Astrocyte (in vitro differentiated cells and primary cell): ENCODE measurements at places on chromosomes 3 and 15.

GRCh38 chr3:26647078-26647477, 24.5 kb downstream of the LRRC3B start:
- no peak for DNase-seq

DNA sequence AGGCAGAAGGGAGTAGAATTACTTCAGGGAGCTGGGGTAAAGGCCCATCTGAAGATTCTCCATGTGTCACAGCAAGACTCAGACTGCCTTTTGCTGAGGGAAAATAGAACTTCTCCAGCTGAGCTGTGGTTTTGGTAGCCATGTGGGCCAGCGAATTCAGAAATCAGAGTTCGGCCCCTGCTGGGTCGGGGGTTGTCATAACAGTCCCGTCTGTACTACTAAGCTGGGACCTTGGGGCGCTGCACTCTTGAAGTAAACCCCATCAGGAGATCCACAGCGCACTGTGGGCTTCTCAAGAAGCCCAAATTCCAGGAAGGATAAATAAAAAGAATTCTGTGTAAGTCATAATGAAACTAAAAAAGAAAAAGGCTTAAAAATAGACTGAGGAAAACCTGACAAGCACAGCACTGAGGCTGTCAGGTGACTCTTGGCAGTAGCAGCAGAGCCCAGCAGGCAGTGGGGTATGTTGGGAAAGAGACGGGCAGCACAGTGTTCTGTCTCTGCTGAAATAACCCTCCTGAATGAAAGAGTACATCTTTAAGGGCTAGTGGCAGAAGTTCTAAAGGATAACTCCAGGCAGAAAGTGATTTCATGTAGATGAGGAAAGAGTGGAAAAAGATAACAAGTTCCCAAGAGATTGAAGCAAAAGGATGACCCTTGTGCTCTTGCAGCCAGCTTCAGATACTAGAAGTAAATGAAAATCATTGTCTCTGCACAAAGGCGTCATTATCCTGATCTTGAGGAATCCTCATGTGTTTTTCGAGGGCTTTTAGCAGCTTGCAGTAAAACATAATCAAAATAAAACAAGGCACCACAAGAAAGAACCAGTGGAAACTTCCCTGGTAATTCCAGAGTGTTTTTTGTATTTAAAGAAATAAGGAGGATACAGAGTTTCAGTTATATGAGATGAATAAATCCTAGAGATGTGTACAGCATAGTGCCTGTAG, 74.5 kb downstream of the RAB7A start:
- no peak for DNase-seq

DNA sequence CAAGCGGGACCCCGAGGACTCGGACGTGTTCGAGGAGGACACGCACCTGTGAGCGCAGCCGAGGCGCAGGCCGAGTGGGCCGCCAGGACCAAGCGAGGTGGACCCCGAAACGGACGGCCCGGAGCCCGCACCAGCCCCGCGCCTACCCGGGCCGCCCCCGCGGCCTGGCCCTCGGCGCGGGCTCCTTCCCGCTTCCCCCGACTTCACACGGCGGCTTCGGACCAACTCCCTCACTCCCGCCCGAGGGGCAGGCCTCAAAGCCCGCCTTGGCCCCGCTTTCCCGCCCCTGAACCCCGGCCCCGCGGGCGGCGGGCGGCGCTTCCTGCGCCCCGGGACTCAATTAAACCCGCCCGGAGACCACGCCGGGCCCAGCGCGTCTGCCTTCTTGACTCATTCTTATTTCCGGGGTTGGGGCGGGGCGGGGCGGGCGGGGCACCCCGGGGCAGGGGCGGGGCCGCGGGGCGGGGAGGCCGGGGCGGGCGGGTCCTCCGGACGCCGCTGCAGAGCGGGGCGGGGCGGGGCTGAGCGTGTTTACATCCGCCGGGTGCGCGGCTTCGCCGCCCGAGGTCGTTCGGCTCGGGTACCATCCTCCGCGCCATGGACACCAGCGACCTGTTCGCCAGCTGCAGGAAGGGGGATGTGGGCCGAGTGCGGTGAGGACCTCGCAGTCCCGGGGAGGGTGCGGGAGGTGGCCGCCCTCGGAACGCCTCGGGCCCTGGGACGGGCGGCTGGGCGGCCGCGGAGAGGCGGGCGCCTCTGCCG, at the start of gene ABTB1:
Gene ABTB1 (plus strand): TSS at position 524 of the 762 bp plus-strand sequence. CDS start 74 bp downstream, at position 598.
- peak; percentile 35 for DNase-seq

DNA sequence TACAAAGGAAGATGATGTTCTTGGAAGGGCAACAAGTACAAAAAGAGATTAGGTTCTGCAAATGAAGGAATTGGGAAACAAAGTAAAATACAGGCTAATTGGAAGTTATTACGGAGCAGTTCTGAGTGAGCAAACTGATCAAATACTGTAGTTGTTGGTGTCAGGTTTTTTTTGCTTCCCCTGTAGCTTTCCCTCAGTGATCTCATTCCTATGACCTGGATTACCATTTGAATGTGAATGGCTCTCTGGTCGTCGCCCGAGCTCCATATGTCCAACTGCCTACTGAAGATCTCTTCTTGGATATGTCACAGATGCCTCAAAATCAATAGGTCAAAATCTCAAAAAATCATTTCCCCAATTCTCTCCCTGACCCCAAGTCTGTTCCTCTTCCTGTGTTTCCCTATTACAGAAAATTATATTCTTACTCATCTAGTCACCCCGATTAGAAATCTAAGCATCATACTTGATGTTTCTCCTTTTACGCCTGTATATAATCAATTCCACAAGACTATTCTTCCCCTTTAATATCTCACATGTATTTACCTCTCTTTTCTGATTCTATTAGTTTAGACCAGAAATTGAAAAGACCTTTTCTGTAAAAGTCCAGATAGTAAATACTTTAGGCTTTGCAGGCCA, 29.0 kb downstream of the GOLM2 start:
- no peak for DNase-seq

GRCh38 chr3:17307482-17307881, 422.7 kb downstream of the PLCL2 start:
- DNase-seq: no peak

DNA sequence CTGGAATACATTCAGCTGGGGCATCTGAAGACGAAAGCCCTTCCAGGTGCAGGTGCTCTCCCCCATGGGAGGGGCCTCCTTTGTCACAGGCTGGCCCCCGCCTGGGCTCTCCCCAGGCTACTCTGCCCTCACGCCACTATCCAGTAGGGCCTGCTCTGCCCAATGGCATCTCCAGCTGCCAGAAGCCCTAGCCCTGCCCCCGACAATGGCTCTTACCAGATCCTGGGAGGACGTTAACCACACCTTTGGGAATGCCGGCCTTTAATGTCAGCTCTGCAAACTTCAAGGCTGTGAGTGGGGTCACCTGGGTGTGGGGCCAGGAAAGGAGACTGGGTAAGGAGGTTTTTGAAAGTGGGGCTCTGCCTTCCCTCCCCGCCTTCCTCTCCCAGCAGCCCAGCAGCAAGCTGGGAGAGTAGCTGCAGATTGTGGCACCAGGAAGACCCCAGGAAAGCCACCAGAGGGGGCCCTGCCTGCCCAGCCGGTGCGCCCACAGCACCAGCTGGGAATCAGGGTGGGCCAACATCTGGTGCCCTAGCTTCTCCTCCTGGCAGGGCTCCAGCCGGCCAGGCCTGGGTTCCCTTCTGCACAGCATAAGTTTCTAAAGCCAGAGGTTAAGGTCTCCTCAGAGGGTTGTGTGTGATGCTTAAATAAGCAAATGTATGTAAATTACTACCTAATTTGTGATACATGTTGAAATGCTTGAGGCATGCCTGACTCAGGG, 40.4 kb upstream of the SLC41A3 start:
- no peak for DNase-seq

DNA sequence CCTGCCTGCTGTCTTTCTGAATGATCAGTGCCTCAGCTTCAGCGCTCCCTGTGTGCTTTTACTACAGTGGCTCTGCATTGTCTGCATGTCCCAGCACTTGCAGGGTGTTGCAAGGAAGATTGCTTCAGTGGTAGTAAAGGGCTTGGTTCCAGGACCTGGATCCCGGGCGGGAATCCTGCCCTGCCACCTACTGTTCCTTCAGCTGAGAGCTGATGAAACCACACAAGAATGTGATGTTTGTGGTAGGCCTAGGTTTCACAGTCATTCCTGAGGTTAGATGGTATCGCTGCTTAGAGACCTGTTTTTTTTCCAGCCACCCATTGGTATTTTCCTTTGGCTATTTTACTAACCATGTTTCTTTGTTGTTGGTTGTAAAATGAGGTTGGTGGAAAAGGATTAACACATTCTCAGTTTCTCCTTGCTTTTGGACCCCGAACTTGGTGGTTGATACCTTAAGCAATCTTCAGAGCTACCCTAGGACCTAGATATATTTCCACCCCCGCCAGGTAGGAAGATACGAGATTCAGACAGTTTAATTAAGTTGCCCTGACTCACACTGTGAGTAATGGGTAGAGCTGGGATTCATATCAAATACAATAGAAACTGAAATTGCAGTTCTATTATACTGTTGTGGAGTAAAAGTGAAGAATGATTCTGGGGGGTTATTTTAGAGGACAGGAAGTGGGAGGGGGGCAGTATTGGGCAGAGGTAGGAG, 11.4 kb downstream of the GPR87 start:
- peak; percentile 99 for DNase-seq

- DNase-seq: no peak
These were observed 93.5 kb downstream of the WDR72 start for GRCh38 chr15:53665930-53666329.

DNA sequence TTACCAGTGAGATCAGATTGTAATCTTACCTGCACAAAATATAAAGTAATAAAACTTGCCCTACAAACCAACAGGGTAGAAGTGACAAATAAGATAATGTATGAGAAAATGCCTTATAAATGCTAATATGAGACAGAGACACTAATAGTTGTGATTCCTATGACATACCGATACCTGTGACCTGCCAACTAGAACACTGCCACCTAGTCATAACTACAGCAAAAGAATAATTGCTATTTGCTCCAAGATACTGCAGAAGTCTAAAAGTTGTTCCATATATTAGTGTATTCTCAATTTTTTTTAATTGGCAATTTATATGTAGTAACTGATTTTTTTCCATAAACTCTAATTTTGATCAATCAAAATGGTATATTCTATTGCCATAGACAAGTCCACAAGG, 25.3 kb upstream of the GP5 start:
- no peak for DNase-seq

- no peak for DNase-seq
These were observed 77.8 kb upstream of the LPP start for GRCh38 chr3:188076176-188076575.

GRCh38 chr3:148914936-148915690, 50.0 kb downstream of the CPA3 start:
- no peak for DNase-seq

DNA sequence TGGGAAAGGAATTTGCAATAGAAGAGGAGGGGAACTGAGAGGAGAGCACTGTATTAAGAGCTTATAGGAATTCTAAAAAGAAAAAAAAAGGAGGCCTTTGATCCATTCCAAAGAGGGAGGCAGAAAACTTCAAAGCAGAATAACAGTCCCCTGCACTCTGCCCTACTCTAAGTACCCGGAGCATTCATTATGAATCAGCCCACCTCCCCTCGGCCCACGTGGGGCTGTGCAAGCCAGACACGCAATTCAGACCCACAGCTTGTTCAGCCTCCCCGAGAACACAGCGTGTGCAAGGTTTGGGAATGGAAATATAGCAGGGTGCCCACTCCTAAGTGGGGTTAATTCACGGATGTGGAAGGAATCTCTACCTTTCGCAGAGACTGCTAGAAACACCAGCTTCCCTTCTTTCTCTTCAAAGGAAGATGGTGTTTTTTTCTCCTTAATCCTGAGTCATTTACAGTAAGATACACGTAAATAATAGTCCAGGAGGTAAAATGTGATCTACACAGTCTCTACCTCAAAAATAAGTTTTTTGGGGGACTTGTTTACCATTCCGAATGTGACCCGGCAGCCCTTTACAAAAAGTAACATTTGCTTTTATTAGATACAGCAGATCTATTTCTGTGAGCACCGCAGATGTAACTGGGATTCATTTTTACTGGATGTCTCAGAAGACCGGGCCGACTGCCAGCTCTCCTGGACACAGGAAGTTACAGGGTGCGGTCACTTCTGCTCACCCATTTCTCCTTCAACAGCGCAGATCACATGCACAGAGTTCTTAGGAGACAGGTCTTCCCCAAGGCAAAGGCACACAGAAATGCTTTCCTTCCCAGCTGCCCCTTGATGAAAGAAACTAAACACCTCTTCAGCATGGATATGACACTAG, 768.5 kb upstream of the CFAP20DC start:
- peak; percentile 98 for DNase-seq

GRCh38 chr3:169264711-169265110, 398.8 kb downstream of the MECOM start:
- peak; percentile 47 for DNase-seq

- no peak for DNase-seq
These were observed 54.8 kb downstream of the CHCHD6 start for GRCh38 chr3:126758882-126759281.

GRCh38 chr3:147410526-147411237, 1.5 kb downstream of the ZIC1 start:
- peak; percentile 61 for DNase-seq

DNA sequence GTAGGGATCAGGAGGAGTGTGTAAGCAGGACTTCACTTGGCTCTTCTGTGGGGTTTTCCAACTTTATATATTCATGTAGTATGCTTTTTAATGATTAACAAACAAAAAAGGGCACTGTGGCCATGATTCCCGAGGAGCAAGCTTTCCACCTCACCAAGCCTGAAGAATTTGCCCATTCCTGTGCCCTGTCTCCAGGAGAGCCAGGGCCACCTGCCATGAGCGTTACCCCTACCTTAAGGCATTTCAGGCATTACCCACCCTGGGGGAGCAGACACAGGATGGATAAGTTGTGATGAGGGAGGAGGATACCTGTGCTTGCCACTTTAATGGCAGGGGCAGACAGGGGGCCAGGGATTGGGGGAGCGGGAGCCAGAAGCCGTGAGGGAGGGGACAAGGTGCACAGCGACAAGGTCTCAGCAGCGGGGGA, 3.0 kb downstream of the TRPM1 start:
- DNase-seq: no peak

- DNase-seq: peak; percentile 78
These were observed 11.7 kb downstream of the SLC25A36 start for GRCh38 chr3:140953028-140953960.

DNA sequence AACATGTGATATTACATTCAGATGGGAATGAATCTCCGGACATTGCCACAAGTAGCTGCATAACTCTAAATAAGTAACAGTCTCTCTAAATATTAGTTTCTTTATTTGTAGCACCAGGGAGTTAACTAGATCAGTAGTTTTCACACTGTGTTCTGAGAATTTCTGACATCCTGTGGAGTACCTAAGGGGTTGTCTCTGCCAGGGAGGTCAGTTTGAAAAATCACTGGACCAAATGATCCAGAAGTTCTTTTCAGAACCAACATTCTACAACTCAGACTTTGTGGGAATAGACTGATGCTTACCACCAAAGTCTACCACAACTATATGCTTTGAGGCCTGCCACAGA, 9.0 kb upstream of the ILDR1 start:
- DNase-seq: no peak

GRCh38 chr3:88408935-88409334, 259.2 kb downstream of the C3orf38 start:
- no peak for DNase-seq

GRCh38 chr3:155270485-155271342, 22.8 kb downstream of the STRIT1 start:
- peak; percentile 11 for DNase-seq

GRCh38 chr3:14941871-14942270, 5.5 kb upstream of the NR2C2 start:
- DNase-seq: no peak
